NB4 (cell line): ENCODE measurements at places on chromosomes 5 and 9.

GRCh38 chr9:135018306-135018915 is 69.1 kb upstream of the OLFM1 start:
- no peak for DNase-seq

GRCh38 chr9:6986141-6986815 is 228.5 kb downstream of the KDM4C start:
- no peak for DNase-seq

- DNase-seq, result peak; percentile 96
Measured at GRCh38 chr5:180803181-180804128, 849 bp upstream of the MGAT1 start.

GRCh38 chr9:135156525-135157510 is 69.3 kb downstream of the OLFM1 start:
- DNase-seq, result peak; percentile 53

GRCh38 chr5:126046846-126047571 is 376.2 kb upstream of the GRAMD2B start:
- DNase-seq, result no peak

DNA sequence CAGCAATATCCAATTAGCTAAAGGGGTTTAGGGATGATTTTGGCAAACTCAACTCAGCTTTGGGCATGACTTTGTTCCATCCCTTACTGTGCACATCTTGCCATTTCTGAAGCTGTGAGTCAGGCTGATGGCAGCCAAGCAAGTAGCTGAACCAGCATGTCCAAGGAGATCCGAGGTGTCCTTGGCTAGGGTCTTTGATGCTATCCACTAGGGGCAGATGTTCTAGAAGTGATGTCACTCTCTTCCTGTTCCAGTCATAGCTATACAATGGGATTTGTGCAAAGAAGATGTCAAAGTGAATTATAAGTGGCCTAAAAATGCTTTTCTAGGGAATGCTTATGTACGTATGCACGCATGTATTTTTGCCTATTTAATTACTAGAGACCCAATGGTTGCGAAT is 160.8 kb upstream of the PAPPA start:
- no peak for DNase-seq

- peak; percentile 89 for DNase-seq
Measured at GRCh38 chr5:56412601-56413379, 179.7 kb upstream of the ANKRD55 start.

DNA sequence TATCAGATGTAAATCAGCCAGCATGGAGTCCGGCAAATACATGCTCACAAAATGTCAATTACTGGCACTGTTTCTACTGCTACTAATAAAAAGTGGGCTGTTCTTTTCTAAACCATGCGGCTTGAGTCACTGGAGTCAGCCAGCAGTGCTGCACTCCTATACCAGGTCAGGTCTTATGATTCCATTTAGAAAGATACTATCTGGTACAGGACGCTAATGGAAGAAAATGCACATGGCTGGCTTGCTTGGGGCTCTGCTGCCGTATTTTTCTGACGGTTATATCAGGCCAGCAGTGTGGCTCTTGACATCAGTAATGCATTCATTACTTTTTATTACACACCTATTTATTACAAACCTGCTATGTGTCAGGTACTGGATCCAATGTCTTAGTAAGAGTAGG is 74.3 kb downstream of the NDFIP1 start:
- DNase-seq, result no peak

- peak; percentile 31 for DNase-seq
Measured at GRCh38 chr5:154273028-154273617, 82.6 kb downstream of the GALNT10 start.
